ENCODE measurements at places on chromosomes 16 and 17.

DNA sequence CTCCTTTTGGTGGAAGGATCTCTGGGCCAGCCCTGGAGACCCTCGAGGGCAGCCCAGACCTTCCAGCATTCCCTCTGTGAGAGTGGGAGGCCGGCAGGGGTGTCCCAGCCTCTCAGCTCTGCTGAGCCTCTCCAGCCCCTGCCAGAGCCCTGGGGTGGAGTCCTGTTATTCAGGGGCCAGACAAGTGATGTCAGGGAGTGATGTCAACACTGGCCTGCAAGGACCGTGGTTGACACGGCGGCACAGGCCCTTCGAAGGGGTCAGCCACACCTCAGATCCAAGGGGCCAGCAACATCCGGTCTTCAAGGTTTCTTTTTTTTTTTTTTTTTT lies 231.2 kb downstream of the KATNIP start:
- DNase-seq = no peak

GRCh38 chr17:54909766-54910165 lies 9.1 kb downstream of the TOM1L1 start:
- DNase-seq = no peak

- no peak for DNase-seq
These were observed 331.2 kb upstream of the C16orf82 start for GRCh38 chr16:26735521-26735920.

DNA sequence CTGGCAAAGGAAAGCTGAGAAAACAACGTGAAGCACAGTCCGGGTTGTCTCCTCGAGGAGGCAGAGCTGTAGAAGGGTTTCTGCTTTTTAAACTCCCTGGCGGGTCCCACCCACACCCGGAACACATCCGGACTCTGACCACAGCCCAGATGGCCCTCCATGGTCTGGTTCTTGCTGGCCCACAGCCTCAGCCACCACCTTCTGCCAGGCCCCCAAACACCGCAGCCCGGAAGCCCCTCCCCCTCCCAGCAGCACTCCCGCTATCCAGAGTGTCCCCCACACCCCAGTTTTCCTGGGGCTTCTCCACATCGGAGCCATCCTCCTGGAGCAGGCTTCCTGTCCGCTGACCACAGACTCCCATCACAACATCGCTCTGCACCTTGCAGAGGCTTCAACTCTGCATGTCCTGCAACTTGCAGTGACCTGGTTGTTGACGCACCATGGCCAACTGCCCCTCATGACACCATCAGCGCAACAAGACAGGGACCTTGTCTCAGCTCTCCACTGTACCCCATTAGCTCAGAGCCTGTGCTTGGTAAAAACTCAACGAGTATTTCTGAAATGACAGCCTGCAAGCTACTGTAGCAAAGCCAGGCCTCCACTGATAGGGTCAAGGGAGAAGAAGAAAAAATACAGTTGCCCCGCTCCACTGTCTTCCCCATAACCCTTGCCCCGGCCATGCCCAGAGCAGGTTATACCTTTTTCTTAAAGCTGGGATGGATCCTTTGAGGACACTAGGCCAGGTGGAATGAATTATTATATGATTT lies 129.8 kb downstream of the C16orf78 start:
- DNase-seq = no peak

All from activated CD4-positive, alpha-beta T cell treated with anti-CD3 and anti-CD28 coated beads for 24 hours (primary cell).